ENCODE measurements at places on chromosomes 1 and 21.
A peak's percentile ranks its signal among the peaks of the same experiment; 100 is the strongest.

DNA sequence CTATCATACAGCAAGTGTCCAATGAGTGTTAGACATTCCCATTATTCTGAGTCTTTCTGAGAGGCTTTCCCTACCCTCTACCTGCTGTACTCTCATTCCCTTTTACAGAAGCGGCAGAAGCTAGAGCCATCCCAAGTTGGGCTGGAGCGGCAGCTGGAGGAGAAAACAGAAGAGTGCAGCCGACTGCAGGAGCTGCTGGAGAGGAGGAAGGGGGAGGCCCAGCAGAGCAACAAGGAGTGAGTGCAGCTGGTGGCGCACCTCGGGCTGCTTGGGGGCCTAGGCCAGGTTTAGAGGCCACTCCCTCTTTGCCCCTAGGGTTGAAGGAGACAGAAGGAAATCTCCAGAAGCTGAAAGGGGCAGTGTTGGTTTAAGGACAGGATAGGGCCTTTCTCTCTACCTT lies 12.1 kb downstream of the CGN start:
- no peak for DNase-seq

DNA sequence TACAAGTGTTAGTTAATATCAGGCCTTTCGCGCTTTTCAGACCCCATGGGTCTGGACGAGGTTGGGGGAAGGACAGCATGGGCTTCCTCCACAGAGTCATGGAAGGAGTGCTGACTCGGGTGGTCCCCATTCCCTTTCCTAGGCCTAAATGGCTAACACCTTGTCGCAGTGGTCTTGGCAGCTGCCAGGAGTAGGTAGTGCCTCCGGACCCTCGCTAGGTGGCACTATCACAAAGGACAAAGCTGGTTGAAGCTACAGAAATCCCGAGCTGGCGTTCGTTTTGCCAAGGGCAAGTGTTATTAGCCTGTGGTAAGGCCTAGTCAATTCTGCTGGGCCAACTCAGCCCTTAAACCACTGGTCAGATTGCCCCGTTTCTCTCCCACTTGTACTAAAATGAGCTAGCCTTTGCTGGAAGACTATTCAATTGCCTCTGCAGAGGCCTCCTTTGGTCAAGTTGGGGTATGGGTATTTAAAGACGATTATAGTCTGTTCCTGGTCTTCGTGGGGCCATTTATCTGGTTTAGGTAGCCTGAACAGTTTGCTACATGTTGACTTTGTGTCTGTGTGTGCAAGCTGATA lies 1.1 kb upstream of the UBE2Q1 start:
- peak; percentile 95 for DNase-seq

DNA sequence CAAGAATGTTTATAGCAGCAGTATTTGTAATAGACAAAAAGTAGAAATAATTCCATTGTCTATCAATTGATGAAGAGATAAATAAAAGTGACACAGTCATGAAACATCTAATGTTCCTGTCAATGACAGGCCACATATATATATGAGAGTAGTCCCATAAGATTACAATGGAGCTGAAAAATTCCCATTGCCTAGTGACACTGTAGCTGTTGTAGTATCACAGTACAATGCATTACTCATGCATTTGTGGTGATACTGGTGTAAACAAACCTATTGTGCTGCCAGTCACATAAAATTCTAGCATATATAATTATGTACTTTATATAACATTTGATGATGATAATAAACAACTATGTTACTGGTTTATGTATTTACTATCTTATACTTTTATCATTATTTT lies 141.9 kb upstream of the LYPLAL1 start:
- DNase-seq = no peak

DNA sequence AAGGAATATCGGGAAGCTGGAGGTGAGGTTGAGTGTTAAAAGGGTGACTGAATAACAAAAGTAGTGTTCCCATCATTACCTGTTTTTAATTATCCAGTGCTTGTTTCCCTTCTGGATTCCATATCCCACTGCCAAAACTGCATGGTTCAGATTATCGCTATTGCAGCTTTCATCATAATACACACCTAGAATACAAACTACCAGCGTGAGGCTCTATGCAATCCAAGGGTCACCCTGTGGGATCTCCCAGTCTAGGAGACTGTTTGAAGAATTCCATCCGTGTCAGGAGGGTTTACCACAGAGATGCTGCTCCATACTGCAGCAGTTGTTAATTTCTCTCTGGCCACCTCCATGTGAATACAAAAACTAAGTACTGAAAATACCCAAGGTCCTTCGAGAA lies 9.0 kb downstream of the CTSK start:
- no peak for DNase-seq

- DNase-seq = no peak
Measured at GRCh38 chr1:41045740-41046139, 24.2 kb upstream of the SLFNL1 start.

DNA sequence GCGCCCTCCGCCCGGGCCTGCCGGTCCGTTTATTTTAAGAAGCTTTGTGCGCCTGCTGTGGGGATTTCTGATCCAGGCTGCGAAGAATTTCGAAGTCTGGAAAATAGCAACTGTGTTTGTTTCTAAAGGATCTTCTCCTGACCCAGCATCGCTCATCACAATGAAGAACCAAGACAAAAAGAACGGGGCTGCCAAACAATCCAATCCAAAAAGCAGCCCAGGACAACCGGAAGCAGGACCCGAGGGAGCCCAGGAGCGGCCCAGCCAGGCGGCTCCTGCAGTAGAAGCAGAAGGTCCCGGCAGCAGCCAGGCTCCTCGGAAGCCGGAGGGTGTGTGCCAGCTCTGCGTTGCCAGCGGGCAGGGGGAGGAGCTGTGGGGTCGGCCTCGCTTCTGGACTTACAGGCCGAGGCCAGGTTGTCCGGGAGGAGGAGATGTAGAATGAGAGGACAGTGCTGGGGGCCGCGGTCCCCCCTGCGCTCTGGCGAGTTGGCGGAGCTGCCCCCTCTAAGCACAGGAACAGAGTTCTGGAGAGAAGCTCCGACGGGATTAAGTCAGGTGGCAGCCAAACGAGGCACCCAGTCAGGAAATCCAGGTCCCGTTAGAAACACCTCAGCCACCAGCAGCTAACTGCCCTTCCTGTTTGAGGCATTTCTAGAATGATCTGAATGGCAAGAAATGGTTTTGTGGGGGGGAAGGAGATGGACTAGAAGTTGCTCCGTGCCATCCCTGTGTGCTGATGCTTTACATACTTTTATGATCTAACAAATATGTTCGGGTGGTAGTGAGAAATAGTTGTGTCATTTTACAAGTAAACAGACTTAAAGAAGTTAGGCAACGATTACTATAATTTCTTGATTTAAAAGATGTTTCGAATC lies 948 bp downstream of the TXLNA start:
- DNase-seq = peak; percentile 22

- peak; percentile 55 for DNase-seq
Measured at GRCh38 chr1:160834945-160835565, 27.6 kb downstream of the CD244 start.

DNA sequence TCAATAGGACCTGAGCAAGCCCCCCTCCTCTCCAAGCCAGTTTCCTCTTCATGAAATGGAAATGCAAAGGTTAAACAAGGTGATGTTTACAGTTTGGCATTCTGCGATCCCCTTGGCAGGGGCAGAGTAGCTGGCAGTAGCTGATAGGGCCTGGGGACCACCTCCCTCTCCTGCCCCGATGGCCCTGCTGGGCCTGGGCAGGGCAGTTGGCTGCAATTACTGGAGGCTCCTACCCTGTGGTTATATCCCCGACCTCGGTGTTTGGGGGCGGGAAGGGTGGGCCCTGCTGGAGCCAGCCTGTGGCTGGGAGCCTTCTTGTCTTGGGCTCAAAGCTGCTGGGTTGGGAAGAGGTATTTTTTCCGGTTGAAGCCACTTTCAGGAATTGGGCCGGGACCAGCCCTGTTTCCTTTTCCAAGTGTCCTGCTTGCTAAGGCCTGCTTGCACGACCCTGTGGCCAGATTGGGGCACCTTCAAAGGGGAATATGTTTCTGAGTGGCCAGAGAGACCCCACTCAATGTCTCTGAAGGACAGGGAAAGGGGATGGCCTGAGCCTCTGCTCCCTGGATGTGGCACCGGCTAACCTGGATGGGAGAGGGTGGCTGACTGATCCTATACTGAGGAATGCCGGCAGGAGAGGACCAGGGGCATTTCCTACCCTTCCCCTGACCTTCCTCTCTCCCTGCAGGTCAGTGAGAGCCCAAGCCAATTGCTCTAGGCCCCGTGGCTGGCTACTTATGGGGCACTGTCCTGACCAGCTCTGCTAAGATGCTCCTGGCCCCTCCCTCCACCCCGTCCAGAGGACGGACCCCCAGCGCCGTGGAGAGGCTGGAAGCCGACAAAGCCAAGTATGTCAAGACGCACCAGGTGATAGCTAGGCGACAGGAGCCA lies 1.9 kb downstream of the FAM110D start:
- no peak for DNase-seq

DNA sequence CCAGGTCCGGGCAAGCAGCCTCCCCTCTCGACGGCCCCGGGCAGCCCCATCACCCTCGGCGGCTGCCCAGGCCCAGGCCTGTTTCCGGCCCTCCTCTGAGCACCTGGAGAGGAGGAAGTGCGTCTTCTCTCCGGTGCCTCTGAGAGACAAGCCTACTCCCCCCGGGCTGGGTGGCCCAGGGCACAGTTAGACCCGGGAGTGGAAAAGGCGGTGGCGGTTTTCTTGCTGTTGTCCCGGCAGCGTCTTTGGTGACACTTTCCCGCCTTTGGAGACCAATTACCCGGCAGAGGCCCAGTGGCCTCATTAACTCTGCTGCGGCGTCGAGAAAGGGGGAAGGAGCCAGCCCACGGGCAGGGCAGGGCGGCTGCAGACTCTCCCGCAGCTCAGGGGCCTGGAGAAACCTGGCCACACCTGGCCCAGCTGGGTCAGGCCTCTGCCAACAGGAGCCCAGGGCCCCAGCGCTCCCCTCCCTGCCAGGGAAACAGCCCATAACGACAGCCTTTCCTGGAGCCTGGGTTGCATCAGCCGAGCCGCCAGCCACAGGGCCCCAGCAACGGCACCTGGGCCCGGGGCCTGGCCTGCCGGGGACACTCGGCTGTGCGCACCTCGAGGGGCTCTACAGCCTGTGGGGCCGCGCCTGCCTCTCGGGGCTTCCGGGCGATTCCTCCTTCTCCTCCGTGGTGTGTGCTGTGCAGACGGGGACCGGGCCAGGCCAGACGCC lies 28.4 kb upstream of the C1orf159 start:
- DNase-seq = peak; percentile 90
